ENCODE measurements at places on chromosomes 7 and 10.
A peak's percentile ranks its signal among the peaks of the same experiment; 100 is the strongest.

GRCh38 chr7:89623018-89623672 is 531.1 kb upstream of the STEAP1 start:
- DNase-seq: peak; percentile 41
- no peaks in the 10 kb centered on the region for H3K27me3 ChIP-seq
- H3K4me1 ChIP-seq: no peaks in the 10 kb centered on the region
- no peak overlapping the region for H3K27ac ChIP-seq
- no peaks in the 10 kb centered on the region for H3K36me3 ChIP-seq

DNA sequence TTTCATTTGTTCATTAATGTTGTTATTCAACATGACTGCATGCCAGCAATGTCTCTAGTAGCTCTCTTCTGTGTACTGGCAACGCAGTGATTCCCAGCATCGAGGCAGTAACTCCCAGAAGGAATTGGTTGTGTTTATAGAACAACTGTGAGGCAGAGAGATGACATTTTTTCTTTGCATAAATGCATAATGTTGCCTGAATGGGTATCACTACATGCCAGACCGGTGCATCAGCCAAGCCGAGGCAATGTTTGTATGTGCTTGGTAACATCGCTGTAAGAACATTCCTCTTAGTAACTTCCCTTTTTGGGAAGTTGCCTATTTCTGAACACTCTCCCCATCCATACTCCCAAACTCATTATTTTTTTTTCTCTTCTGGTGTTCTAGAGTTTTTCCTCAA is 182.9 kb downstream of the HTR7 start:
- H3K36me3 ChIP-seq: no peaks in the 10 kb centered on the region
- DNase-seq: no peak
- no peaks in the 10 kb centered on the region for H3K4me1 ChIP-seq
- H3K27me3 ChIP-seq: no peaks in the 10 kb centered on the region

- H3K27ac ChIP-seq: peak overlapping the region; percentile 50
- no peaks in the 10 kb centered on the region for H3K36me3 ChIP-seq
- H3K27me3 ChIP-seq: no peaks in the 10 kb centered on the region
- peak overlapping the region; percentile 61 for H3K4me3 ChIP-seq
- H3K4me1 ChIP-seq: peaks cover 24% of the 10 kb centered on the region
These were observed 197.4 kb downstream of the RNLS start for GRCh38 chr10:88385601-88386203.

- no peak overlapping the region for H3K4me3 ChIP-seq
- H3K4me1 ChIP-seq: no peaks in the 10 kb centered on the region
These were observed 51.1 kb upstream of the CHST15 start for GRCh38 chr10:124144536-124144935.

- H3K4me1 ChIP-seq: no peaks in the 10 kb centered on the region
- H3K27ac ChIP-seq: no peak overlapping the region
- no peaks in the 10 kb centered on the region for H3K36me3 ChIP-seq
- H3K27me3 ChIP-seq: no peaks in the 10 kb centered on the region
- no peak overlapping the region for H3K4me3 ChIP-seq
These were observed 100.1 kb downstream of the BTRC start for GRCh38 chr10:101453791-101454718.
